Activated naive CD4-positive, alpha-beta T cell treated with anti-CD3 and anti-CD28 coated beads, Interleukin-2, amount 10 ng/mL, durations not matched to agents 5 hours and 36 hours (primary cell): ENCODE measurements at places on chromosomes 1 and 21. TPM values are rescaled to one million over a fixed set of nuclear protein-coding genes. Genes with fewer than 3 reads are reported as not detected.

The HRNR gene
- total RNA-seq = not detected

The PARK7 gene
- 218 TPM for total RNA-seq

The PSRC1 gene
- 24.7 TPM for total RNA-seq

The KISS1 gene
- not detected for total RNA-seq

The FMO2 gene
- total RNA-seq = not detected

The OLFML3 gene
- 0.35 TPM for total RNA-seq

The SMPDL3B gene
- 0.76 TPM for total RNA-seq

The IFI16 gene
- 229 TPM for total RNA-seq

The SRSF4 gene
- 97.3 TPM for total RNA-seq

The CLEC20A gene
- not detected for total RNA-seq

The CZIB gene
- 42.9 TPM for total RNA-seq

The FMOD gene
- 0.40 TPM for total RNA-seq

The BEST4 gene
- total RNA-seq = 0.78 TPM

The SELL gene
- total RNA-seq = 529 TPM

The HUNK gene
- 0.23 TPM for total RNA-seq

The PLEKHN1 gene
- 4.3 TPM for total RNA-seq

The KIAA0040 gene
- 68.7 TPM for total RNA-seq

The UBE2U gene
- not detected for total RNA-seq

The RHD gene
- not detected for total RNA-seq

The CNIH3 gene
- total RNA-seq = 1.9 TPM

The IPP gene
- 10.3 TPM for total RNA-seq

The CLSTN1 gene
- total RNA-seq = 101 TPM

The DPT gene
- not detected for total RNA-seq

The CTPS1 gene
- 42.3 TPM for total RNA-seq

The LCE6A gene
- total RNA-seq = not detected

The F3 gene
- total RNA-seq = not detected

The GBP7 gene
- 0.39 TPM for total RNA-seq

The CNTN2 gene
- not detected for total RNA-seq

The MUTYH gene
- total RNA-seq = 49.2 TPM

The IL20 gene
- not detected for total RNA-seq

The PLA2G2F gene
- total RNA-seq = not detected

The HJV gene
- not detected for total RNA-seq

The C1orf174 gene
- total RNA-seq = 25.3 TPM

The RXFP4 gene
- not detected for total RNA-seq

The AGO1 gene
- 19.2 TPM for total RNA-seq

The SLC5A9 gene
- total RNA-seq = not detected
